ENCODE measurements at places on chromosomes 5 and 9.
A peak's percentile ranks its signal among the peaks of the same experiment; 100 is the strongest.

- DNase-seq: no peak
Observed at GRCh38 chr5:177368869-177369644, 11.3 kb downstream of the RGS14 start.

DNA sequence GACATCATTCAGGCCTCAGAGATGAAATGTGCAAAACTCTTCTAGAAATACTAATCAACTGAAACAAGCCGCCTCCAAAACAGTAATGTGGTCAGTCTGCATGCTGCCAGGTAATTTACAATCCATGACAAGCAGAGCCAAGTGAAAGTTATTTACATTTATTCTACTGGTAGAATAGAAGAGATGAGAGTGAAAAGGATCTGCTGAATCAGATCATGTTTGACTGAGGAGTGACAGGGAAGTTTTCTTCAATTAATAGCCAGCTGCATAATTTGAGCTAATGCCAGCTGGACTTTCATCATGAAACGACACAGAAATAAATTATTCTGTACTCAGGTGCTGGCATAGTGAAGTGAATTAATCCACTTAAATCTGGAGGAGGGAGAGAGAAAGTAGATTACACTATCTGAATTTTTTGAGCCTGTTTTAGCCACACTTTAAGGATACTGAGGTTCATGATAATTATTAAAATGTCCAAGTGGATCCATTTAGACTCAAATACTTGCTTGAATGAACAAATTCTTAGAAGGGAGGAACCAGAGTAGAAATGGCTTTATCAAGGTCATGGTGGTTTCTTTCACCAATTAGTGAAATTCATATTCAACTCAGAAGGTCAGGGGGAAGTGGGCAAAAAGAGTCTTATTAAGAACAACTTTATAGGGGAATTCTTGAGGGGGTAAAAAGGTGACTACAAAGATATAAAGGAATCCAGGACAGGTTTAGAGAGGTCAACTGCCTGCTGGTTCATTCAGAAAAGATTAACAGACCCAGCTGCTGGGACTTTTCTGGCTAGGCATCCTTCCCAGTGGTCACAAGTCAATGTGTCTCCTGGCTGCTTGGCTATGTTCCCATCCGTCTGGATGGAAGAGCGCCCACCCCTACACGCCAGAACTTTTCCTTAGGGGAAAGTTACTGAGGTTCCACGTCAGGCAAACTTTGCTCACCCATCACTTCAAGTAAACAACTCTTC is 350.4 kb downstream of the PDE4D start:
- DNase-seq: peak; percentile 25

GRCh38 chr5:122300374-122300773 is 11.7 kb upstream of the SNCAIP start:
- DNase-seq: no peak

GRCh38 chr5:102617191-102618187 is 118.7 kb upstream of the SLCO6A1 start:
- DNase-seq: peak; percentile 16

DNA sequence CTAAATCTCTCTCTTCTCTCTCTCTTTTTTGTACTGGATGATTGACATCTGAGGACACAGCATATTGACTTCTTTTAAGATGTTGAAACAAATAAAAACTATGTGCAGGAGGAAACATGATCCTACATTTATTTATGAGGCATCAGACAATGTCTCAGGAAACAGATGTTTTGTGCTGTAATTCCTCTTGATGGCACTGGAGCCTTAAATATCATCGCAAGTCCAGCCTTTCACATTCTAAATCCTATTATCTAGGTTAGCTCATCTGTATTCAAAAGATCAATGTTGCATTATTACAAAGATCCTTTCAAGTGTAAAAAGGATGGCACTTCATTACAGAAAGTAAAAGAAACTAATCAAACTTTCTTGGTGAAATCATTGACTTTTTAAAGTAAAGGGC is 63.9 kb downstream of the MAT2B start:
- DNase-seq: no peak

DNA sequence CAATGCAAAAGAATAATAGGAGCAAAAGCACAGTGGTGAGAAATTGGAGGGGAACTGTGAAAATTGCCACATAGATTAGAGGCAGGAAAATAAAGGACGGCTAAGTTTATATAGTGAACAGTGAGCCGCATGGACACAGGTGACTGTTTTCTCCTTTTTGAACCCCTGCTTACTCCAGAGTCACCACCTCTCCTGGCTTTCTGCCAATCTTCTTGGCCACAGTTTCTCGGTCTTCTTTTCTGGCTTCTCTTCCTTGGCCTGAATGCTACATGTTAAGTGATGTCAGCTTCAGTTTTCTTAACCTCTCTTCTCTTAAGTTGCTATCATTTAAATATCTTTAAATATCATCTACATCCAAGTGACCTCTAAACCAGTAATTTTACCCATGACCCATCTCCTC is 47.3 kb upstream of the CDKN2B start:
- no peak for DNase-seq

- no peak for DNase-seq
Observed at GRCh38 chr9:100587375-100587774, 9.5 kb downstream of the CAVIN4 start.

DNA sequence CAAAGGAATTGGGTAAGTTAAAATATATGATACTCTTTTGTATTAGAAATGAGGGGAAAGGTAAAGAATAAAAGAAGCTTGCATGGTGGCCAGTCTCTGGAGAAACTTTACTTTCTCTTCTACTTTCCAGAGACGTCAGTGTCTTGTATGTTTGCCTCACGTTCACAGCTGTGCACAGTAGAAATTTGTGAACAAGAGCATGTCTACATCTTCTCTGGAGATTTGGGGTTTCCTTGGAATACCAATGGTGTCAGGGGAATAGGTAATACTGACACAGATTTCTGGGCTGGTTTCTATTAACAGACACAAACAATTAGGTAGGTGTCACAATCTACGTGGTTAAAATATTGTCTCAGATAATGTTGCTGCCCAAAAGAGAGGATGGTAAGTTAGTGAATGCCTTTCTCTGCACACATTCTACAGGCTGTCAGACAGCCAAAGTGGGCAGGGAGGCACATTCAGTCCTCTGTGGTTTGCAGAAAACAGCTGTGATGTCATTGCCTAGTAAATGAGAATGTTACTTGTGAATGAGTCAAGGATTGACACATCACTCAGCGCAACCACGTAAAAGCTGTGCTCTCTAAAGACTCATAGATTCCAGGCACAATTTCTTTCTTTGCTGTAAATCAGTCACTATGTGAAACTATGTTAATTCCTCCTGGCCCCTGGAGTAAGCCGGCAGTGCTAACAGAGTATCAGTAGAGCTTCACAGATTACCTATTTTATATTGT is 397.1 kb downstream of the MAN2A1 start:
- DNase-seq: no peak

DNA sequence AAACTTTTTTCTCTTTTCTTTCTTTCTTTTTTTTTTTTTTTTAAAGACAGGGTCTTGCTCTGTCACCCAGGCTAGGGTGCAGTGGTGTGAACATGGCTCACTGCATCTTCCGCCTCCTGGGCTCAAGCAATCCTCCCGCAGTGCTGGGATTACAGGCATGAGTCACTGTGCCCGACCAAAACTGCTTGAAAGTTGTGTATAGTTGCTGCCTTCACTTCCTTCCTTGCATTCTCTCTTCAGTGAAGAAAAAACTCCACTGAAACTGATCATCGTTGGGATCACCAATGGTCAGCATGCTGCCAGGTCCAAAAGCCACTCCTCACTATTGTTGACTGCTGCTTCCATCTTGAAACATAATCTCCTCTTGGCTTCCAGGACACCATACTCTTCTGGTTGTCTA is 66.6 kb upstream of the CTNNA1 start:
- no peak for DNase-seq

DNA sequence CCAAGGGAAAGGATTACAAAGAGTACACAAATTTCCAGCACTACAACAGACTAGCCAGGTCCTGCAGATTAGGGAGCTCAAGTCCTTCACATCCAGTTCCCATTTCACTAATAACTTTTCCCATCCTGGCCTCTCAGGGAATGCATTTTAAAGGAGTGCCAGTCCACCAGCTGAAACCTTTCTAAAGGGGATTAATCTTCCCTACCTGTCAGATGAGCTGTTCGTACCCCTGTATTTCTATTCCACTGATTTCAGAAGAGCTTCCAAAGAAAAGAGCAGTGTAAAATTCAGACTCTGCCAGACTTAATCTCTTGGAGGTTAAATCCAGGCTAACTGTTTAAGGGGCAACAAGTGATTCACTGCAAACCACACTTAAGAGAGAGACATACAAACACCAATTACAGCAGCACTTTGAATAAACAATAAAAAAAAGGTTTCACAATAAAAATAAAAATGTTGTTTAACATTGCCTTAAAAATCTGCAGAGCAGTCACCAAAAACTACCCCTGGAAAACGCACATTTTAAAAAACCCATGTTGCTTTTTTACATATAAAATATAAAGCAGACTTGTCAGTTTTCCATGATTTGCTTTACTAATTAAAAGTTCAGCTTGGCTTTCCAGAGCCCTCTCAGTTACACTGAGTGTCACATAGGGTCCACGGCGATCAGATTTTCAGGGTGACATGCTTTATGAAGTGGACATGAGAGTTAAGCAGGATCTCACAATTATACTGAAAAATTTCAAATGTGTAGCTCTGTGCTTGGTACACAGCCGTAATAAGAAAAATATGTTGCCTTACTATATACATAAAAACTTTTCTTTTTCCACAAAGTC is 3.2 kb downstream of the ROR2 start:
- no peak for DNase-seq

DNA sequence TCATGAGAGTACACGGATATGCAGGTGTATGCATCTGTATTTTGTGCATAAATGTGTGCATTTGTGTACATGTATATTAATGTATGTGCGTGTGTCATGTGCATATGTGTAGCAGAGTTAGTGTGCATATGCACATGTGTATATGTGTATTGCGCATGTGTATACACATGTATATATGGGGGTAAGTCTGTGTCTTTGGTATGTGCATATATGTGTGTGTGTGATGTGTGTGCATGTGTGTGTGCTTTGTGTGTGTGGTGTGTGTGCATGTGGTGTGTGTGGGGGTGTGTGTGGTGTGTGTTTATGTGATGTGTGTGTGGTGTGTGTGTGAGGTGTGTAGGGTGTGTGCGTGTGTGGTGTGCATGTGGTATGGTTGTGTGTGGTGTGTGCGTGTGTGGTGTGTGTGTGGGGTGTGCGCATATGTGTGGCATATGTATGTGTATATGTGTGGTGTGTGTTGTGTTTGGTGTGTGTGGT is 13.1 kb upstream of the CTSL start:
- DNase-seq: no peak

DNA sequence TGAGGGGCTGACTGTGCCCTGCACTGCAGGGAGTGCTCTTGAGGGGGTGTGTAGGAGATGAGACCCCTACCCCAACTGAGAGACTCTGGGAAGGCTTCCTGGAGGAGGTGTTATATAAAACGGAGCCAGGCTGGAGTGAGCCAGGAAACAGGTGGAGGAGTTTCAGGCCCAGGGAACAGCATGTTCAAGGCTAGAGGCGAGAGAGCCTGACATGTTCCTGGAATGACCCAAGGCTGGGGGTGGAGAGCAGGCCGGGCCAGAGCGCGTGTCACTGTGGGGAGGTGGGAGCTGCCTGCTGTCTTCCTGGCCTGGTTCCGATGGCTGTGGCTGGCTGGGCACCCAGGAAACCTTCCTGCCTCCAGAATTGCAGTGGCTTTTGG is 48.7 kb downstream of the RXRA start:
- DNase-seq: no peak

DNA sequence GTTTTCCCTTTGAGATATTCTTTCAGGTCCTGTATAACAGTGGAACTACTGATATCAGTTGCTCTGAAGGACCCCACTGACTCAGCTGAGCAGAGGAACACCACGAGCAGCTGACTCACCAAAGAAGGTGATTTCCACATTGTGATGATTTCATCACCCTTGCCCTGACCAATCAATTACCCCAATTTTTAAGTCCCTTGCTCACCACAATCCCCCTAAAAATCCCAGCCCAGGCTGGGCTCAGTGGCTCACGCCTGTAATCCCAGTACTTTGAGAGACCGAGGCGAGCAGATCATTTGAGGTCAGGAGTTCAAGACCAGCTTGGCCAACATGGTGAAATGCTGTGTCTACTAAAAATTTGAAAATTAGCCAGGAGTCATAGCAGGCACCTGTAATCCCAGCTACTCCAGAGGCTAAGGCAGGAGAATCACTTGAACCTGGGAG is 125.3 kb upstream of the ABCA1 start:
- DNase-seq: no peak

DNA sequence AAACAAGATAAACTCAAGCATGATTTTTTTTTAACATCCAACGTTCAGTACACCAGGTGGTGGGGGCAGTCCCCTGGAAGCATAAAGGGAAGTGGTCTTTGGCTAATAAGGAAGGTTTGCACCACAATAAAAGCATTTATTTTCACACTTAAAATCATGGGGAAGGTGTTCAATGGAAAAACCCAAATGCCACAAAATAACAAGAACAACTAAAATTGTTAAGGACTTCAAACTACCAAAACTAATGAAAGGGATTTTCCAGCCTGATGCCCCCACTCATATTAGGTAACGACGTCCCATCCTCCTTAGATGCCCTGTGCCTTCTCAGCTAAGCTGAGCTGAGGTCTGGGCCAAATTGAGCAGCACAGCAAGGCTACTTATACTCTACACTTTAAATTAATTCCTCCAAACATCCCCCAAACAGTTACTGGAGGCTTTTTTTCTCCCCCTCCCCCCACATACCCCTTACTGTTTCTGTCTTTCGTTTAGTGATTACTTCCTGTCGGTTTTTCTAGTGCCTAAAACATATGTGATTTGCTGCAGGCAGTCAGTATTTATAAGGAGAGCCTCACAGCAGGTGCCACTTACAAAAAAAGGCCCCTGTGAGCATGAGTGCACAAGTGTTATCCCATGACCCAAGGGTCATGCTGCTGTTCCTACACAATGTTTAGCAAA is 259.7 kb upstream of the ZNF608 start:
- DNase-seq: no peak

- DNase-seq: no peak
Observed at GRCh38 chr5:72154076-72154756, 46.9 kb downstream of the MAP1B start.

DNA sequence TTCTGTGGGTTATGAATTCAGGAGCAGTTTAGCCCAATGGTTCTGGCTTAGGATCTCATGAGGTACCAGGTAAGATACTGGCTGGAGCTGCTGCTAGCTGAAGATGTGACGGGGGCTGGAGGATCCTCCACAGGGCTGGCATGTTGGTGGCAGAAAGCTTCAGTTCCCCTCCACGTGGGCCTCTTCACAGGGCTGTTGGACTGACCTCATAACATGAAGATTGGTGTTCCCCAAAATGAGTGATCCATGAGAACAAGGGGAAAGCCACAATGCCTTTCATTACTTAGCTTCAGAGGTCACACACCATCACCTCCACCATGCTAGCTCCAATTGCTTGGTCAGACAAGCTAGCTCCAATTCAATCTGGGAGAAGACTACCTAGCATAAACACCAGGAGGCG is 8.5 kb upstream of the S100Z start:
- DNase-seq: no peak

GRCh38 chr5:153824909-153825308 is 213.8 kb downstream of the FAM114A2 start:
- no peak for DNase-seq
